ENCODE measurements at places on chromosomes 7 and 10. TPM values are rescaled to one million over a fixed set of nuclear protein-coding genes. Genes with fewer than 3 reads are reported as not detected.

INMT gene
- 6.9 TPM for total RNA-seq

ITGB8 gene
- total RNA-seq: 73.0 TPM

PRXL2A gene
- total RNA-seq: 26.5 TPM

MYOF gene
- total RNA-seq: 231 TPM

MMD2 gene
- total RNA-seq: not detected

CTBP2 gene
- 70.2 TPM for total RNA-seq

Data from regular cardiac myocyte (primary cell).